ENCODE measurements at places on chromosomes 6 and 20.
A peak's percentile ranks its signal among the peaks of the same experiment; 100 is the strongest.

DNA sequence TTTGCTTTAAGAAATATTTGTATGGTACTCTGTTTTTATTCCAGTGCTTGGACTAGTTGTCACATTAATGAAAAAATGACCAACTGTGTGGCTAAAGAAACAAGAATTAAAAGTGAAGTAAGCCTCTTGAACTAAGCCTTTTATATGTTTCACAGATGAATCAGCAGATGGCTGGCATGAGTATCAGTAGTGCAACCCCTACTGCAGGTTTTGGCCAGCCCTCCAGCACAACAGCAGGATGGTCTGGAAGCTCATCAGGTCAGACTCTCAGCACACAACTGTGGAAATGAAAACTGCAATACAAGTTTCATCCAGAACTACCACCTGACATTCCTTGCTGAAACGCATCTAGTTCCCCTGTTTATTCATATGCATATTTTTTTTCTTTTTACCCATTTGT is 96.8 kb downstream of the B3GAT2 start:
- DNase-seq = no peak

GRCh38 chr6:140571145-140571544 is 1196.7 kb upstream of the CITED2 start:
- DNase-seq = no peak

DNA sequence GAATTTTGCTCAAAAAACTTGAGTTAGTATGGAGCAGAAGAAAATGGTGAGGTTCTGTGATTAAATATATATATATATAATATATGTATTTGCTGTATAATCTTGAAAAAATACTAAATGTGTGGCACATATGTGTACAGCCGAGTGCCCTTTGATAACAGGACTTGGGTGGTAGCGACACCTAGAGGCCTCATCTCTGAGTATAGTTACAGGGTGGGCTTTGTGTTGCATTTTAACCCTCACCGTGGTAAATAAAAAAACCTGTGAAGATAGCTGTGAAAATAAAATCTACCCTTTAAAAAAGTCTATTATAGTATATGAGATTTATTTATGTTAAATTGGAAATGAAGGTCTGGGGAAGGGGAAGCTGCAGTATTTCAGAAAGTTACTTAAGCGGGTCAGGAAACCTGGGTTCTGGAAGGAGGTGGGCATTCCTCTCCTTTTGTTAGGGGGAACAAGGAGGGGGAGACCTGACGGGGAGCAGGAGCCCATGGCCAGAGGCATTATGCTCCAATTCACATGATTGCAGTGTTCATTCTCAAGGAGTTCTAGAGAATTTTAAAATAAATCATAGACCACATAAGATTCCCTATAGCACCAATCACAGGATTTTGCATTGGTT is 82.7 kb downstream of the SH3BGRL2 start:
- DNase-seq = peak; percentile 29

DNA sequence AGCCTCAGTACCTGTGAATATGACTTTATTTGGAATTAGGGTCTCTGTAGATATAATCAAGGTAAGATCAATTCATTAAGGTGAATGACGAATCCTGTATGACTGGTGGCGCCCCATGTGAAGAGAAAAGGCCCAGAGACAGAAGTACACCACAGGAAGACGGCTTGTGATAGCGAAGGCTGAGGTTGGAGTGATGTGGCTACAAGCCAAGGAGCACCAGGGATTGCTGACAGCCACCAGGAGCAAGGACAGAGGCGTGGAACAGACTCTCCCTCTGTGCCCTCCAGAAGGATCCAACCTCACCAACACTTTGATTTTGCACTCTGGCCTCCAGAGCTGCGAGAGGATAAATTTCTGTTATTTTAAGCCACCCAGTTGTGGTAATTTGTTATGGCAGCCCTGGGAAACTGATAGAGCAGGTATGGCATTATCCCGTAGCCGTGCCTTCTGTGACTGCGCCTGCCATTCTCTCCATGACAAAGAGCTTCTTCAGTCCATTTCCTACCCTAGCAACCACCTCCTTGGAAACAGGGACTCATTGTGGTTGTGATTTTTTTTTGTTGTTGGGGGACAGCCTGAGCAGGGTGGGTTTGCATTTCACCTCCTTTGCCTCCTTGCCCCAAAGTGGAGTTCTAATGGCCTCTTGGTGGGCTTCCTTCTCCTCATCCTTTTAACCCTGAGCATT is 29.6 kb downstream of the PTK7 start:
- no peak for DNase-seq

DNA sequence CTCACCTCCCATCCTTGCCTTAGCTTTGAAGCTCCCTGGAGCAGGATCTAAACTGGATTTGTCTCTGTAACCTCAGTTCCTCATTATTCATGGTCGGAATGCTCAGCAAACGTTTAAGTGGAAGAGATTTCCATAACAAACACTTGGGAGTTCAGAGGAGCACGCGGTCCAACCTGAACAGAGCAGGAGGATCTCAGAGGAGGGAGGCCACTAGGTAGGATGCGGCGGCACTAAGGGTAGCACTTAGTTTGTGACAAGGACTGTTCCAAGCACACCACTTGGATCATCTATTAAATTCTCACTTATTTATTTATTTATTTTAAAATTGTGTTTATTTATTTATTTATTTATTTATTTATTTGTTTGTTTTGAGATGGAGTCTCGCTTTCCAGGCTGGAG is 13.3 kb upstream of the CCN5 start:
- no peak for DNase-seq

DNA sequence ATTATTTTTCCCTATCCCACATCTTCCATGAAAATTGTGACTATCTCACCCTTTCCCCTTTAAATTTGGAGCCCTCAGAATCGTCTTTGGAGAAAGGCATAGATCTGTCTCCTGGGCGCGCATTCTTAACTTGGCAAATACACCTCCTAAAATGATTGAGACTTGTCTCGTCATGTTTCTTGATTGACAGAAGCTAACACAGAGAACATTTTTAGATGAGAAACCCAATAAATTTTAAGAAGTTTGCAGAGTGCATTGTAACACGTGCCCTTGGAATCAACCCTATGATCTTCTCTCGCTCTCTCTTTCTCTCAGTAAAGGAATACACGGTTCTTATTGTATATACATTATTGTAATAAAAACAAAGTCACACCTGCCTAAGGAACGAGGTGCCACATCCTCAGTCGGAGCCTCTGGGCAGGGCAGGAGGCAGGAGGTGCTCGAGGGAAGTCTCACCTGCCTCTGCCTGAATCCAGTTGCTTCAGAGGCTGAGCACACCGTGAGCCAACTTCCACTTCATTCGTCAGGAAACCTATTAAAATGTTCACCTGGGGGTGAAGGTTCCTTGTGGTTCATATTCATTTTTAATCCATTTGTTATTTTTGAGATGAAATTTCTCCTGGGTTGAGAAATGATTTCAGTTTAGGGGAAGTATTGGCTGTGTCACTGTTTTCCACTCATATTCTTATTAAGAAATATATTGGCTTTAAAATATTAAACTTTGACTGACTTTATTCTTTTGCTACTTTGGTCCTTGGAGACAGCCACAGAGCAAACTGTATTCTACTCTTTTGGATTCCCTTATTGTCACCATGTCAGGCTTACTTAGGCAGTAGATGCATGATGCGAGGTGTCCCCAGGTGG is 90.5 kb upstream of the THBS2 start:
- no peak for DNase-seq

DNA sequence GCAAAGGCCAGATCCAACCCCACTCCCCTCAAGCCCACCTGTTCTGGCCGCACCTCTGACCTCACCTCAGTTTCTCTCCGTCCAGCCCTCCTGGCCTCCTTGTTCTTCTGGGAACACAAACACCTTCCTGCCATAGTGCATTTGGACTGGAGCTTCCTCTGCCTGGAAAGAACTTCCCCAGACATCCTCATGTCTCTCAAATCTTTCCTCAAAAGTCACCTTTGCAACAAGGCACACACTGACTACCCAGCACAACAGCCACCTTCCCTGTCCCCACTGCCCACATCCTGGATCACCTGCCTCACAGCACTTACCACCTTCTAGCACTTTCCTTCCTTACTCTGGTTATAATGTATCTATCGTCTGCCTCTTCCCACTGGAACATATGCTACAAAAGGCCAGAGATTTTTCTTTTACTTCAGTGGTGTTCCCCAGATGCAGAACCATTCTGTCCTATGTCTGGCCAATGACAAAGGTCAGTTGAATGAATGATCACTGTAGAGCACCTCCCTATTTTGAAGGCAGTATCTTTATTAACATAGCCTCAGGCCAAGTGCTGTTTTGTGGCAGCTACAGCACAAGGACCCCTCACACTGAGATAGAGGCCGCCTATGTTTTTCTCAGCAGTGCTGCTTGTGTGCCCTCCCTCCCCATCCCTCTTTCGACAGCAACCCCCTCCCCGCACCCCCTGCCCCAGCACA is 4.1 kb downstream of the HLA-B start:
- DNase-seq = no peak

- no peak for DNase-seq
Measured at GRCh38 chr20:26209171-26209941, 512.7 kb upstream of the ZNF337 start.

- no peak for DNase-seq
Measured at GRCh38 chr6:169164986-169165385, 88.7 kb downstream of the THBS2 start.

- peak; percentile 53 for DNase-seq
Measured at GRCh38 chr20:362271-363254, 15.7 kb downstream of the NRSN2 start.

DNA sequence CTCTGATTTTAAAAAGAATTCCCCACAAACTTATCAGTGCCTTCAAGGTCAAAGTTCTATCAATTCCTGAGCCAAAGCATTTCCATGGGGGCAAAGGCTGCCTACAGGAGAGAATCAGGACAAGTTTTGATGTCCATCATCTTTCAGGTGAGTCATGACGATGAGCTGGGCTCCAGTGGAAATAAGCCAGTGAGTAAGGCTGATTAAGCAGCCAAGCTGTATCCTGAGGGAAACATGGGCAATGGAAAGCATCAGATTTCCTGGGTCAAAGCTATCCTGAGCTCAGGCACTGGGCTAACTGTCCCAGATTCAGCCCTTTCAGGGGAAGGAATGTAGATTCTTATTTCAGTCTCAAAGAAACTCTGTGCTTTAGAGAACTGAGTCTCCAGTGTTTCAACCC is 377.4 kb downstream of the CD109 start:
- DNase-seq = no peak

- DNase-seq = no peak
Measured at GRCh38 chr6:51137777-51138176, 319.1 kb downstream of the TFAP2B start.

- no peak for DNase-seq
Measured at GRCh38 chr20:44018942-44019637, 104.4 kb downstream of the TOX2 start.

- no peak for DNase-seq
Measured at GRCh38 chr20:12786276-12786675, 222.5 kb upstream of the SPTLC3 start.

DNA sequence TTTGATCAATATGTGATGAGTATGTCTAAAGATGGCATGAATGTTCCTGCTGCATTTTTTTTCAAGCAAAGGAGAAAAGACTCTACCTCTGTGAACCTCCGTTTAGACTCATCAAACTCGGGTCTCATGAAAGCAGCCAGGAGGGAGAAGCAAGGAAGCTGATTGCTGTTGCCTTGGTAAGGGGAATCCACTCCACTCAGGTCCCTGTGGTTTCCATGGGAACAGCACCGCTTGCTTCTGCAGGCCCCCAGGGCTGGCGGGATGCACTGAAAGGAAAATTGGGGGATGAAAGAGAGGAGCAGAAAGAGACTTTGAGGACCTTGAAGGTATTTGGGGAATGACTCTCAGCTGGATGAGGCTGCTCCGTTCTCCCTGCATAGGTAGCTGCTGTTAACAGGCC is 249.6 kb upstream of the RIN2 start:
- no peak for DNase-seq

DNA sequence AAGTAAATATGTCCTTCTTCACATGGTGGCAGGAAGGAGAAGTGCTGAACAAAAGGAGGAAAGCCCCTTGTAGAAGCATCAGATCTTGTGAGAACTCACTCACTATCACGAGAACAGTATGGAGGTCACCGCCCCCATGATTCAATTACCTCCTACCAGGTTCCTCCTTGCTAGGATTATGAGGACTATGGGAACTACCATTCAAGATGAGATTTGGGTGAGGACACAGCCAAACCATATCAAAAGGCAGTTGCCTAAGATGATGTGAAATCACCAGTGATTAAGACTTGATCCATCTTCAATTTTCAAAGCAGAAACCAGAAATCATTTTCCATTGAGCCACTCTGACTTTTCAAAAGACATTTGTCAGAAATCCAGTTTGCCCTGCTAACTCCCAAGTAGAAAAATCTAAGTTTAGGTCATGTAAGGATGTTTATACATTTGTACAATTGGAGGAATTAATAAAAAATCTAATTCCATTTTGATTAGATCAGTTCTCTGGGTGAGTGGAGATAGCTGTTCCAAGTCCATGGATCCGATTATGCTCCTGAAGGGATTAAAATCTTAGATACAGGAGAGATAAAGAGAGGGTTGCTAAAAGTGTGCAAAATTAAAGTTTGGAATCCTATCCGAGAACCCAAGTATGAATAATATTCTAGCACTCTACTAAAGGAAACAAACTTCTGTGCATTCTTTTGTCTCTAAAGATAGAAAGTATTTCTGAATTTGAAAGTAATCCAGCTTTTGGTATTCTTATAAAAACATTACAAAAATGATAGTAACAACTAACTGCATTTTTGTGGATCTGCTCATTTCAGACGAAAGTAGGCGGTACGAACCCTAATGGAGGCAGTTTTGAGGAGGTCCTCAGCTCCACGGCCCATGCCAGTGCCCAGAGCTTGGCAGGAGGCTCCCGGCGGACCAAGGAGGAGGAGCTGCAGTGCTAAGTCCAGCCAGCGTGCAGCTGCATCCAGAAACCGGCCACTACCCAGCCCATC is 39.5 kb downstream of the HDDC2 start:
- DNase-seq = no peak

DNA sequence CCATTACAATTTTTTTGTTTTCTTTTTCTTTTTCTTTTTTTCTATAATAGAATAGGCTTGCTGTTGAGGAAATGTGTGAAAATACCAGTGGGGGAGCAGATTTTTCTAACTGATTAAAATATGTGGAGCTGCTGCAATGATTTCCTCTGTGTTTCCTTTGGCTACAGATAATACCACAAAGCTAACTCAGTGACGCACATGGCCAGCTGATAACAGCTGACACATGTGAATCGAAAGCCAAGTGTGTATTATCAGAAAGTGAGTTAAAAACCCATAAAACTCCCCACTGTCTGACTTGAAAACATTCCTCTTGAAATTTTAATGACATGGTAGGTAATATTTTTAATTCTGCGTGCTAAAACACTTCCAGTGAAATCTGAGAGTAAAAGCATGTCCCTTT is 70.8 kb upstream of the AHI1 start:
- peak; percentile 3 for DNase-seq

Measured in globus pallidus (tissue), 1 donor.